ENCODE measurements at places on chromosomes 11 and 22.

DNA sequence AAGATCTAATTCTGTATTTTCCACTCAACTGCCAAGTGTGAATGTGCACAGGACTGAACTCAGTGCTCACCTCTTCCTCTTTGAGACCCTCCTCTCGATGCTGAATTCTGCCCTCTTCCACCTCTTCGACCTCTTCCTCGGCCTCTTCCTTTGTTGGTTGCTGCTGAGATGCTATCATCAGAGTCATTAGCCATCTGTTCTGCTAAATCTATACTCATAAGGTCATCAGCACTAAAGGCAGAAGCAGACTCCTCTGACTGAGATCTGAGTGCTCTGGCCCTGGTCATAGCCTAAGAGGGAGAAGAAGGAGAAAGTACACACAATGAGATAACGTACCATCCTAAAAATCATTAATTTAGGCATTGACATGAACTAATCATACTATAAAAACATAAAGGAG is 45.9 kb upstream of the GPR83 start:
- DNase-seq: no peak

- no peak for DNase-seq
These were observed 33.2 kb downstream of the SPATA19 start for GRCh38 chr11:133811850-133812685.

DNA sequence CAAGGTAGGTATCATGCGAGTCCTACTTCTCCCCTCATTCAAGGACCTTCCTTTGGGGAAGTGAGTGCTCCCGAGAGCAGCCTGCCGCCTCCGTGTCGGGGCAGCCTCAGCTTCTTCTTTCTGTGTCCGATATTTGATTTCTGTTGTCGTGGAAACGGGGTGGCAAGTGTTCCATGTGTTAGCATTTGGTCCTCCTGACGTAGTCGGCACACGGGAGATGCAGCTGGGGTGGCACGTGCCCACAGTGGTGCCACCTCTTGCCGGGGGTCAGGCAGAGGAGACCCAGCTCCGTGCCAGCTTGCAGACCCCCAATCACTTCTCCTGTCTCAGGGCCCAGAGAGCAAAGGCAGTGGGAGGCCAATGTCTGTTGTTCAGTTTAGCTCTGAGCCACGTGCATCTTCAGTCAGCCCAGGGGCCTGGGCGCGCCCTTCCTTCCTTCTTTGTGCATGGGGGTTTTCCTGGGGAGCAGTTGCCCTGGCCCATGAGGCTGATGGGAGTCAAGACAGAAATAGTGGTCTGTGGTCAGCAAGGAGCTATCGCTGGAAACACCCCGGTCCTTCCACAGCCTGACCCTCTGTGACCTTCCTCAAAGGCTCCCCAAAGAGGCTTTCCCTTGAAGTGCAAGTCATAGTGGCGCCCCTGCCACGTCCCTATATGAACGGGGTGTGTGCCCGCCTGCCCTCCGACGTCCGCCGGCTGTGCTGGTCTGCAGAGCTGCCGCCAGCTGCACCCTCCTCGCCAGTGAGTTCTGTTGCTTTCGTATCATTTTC is 44.5 kb downstream of the PARVB start:
- no peak for DNase-seq

DNA sequence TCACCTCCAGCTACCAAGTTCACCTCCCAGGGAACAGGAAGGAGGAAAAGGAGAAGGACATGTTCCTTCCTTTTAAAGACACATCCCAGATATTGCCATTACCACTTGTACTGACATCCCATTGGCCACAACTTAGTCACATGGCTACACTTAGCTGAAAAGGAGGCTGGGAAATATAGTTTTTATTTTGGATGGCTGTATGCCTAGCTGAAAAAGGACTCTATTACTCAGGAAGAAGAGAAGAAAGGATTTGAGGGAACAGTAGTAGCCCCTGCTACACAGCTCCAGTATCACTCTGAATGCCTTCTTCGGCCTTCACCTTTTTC is 2.1 kb upstream of the APOA5 start:
- DNase-seq: no peak

DNA sequence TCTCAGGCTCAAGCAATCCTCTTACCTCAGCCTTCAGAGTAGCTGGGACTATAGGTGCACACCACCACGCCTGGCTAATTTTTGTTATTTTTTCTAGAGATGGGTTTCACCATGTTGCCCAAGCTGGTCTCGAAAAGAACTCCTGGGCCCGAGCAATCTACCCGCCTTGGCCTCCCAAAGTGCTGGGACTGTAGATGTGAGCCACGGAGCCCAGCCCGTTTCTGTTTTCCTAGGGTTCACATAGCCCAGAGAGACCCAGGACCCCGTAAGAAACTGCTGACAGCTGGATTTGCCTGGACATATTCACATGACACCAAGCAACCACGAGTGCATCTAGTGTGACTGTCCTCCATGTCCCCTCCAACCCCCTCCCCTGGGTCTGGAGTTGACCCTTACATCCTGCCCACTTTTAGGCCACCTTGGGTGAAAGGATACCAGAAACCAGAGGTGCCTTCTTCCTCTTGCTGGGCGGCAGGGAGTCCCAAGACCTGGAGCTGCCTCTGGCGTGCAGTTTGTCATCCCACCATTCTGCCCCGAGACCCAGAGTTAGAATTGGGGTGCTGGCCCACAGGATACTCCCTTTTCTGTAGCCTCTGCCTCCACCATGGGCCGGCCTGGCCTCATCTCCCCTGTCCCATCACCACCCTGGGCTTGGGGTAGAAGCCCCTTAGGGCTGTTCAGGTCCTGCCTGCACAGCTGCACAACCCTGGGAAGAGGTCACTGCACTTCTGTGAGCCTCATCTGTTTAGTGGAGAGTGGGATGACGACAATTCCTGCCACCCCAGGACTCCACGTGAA is 3.7 kb upstream of the RIN1 start:
- DNase-seq: no peak

GRCh38 chr11:64305691-64306562 is 603 bp downstream of the ESRRA start:
- peak; percentile 61 for DNase-seq

DNA sequence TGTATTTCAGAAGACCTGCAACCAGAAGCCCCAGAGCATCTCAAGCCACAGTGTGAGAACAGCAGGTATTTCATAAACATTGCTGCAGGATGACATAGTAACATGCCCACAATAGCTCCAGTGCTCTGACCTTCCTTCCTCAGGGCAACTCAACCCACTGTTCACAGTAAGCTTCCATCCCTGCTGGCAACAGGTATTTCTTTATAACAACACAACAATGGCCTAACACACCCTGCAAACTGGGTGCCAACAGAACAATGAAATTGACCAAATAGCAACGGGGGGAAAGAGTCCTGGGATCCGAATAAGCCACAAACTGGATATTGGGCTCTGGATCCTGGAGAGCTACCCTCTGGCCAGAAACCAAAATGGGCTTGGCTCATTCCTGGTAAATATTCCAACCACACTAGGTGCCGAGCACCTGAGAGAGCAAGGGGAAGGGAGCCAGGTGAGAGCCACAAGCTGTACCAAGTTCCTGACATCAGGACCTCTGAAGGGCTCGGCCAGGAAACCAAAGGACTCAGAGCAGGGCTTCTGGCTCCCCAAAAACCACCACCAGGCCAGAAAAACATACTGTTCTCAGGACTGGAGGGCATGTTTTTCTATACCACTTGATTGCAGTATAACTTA is 99.5 kb downstream of the MICAL3 start:
- DNase-seq: no peak

- DNase-seq: no peak
These were observed 129.3 kb downstream of the GRIA4 start for GRCh38 chr11:105738986-105739795.
